ENCODE measurements at places on chromosomes 12 and 14. TPM values are rescaled to one million over a fixed set of nuclear protein-coding genes. Genes with fewer than 3 reads are reported as not detected.

Gene CARMIL3
- not detected for total RNA-seq

Gene ENDOU
- not detected for total RNA-seq

- no peak for DNase-seq
Observed at GRCh38 chr12:56988207-56988739, 18.1 kb downstream of the ZBTB39 start.

DNA sequence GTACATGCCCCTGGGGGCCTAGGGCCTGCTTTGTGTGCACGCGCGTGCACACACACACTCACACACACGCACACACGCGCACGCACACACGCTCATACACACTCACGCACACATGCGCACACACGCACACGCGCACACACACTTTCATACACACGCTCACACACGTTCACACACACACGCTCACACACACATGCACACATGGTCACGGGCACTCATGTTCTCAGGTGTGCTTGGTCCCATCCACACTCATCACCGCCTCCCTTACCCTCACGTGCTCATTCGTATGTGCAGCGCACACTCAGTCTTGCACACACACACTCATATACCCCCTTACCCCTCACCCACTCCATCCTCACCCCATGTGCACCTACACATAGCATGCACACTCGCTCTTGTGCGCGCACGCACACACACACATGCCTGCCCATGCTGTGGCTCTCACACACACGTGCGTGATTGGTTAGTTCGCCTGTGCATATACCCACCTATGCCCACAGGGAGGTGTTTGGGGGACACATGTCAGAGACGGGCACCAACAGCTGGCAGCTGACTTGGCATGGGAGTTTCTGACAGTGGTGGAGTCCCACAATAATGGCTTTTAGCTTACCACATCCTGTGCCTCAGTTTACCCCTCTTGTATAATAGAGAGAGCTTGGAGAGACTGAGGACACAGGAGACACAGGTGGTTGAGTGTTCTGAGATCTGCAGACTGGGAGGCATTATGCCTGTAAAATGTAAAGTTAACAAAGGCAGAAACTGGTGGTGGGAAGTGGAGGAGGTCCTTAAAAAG, 28.7 kb downstream of the TSPAN9 start:
- DNase-seq, result no peak

- no peak for DNase-seq
Observed at GRCh38 chr14:64671591-64671990, 32.6 kb upstream of the PLEKHG3 start.
